ENCODE measurements at places on chromosomes 5 and 9. TPM values are rescaled to one million over a fixed set of nuclear protein-coding genes. Genes with fewer than 3 reads are reported as not detected.

The NEURL1B gene
- 0.16 TPM for total RNA-seq

The FGFR4 gene
- total RNA-seq, result 2.0 TPM

The SLC2A8 gene
- 1.3 TPM for total RNA-seq

The UBE2QL1 gene
- total RNA-seq, result not detected

The OR1Q1 gene
- not detected for total RNA-seq

The CNOT6 gene
- total RNA-seq, result 34.4 TPM

The ANKH gene
- total RNA-seq, result 76.4 TPM

DNA sequence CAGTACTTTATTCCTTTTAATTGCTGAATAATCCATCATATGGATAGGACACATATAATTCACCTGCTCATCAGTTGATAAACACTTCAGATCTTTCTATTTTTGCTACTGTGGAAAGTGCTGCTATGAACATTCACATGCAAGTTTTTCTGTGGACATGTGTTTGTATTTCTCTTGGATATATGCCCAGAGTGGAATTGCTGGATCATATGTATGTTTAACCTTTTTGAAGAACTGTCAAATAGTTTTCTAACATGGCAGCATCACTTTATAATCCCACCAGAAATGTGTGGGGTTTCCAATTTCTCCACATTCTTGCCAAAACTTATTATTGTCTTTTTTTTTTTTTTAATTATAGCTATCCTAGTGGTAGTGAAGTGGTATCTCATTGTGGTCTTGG is 15.1 kb downstream of the CARTPT start:
- no peak for DNase-seq
- peaks cover 17% of the 10 kb centered on the region for H3K27me3 ChIP-seq
- no peak overlapping the region for H3K27ac ChIP-seq
- H3K4me3 ChIP-seq, result no peak overlapping the region
- H3K4me1 ChIP-seq, result no peaks in the 10 kb centered on the region

DNA sequence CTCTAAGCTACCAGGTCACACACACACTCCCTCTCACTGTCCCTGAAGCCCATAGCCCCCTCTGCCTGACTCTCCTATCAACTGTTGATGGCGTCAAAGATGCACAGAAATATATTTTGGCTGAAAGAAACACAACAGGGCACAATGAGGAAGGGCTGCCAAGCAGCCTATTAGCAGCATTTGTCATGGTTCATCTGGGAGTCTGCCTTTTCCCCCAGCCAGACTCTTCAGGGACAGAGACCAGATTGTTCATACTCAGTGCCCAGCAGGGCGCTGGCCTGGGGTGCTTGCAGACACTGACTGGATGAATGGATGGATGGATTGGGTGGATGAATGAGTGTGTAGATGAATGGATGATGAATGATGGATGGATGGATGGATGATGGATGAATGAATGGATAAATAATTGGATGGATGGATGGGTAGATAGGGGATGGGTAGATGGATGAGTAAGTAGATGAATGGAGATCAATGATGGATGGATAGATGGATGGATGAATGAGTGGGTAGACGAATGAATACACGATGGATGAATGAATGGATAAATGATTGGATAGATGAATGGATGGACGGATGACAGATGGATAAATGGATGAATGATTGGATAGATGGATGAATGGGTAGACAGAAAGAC is 90.5 kb downstream of the ADAMTS2 start:
- H3K36me3 ChIP-seq, result no peaks in the 10 kb centered on the region
- H3K4me1 ChIP-seq, result no peaks in the 10 kb centered on the region
- DNase-seq, result no peak
- H3K4me3 ChIP-seq, result no peak overlapping the region
- peaks cover 4% of the 10 kb centered on the region for H3K27me3 ChIP-seq
- H3K27ac ChIP-seq, result no peak overlapping the region

DNA sequence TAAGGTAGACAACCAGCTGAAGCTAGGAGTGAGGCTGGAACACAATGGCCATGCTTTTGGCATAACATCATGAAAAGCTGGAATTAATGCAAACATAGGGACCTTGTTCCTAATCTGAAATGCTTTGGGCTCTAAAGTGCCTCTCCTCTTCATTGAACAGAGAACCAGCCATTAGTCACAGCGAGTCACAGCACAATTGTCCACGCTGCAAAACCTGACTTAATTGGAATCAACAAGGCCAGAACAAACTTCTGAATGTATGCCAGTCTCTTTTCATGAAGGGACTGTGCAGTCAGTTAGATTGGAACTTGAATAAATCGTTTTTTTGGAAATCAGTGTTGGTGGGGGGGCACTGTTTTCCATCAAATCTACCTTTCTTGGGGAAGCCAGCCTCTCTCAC is 96.5 kb downstream of the JAKMIP2 start:
- H3K4me3 ChIP-seq, result no peak overlapping the region
- H3K27me3 ChIP-seq, result no peaks in the 10 kb centered on the region
- H3K36me3 ChIP-seq, result no peaks in the 10 kb centered on the region

GRCh38 chr9:68749579-68750159 is 44.6 kb downstream of the PIP5K1B start:
- no peaks in the 10 kb centered on the region for H3K4me1 ChIP-seq
- no peak for DNase-seq
- no peaks in the 10 kb centered on the region for H3K36me3 ChIP-seq
- H3K27me3 ChIP-seq, result peaks cover 2% of the 10 kb centered on the region
- H3K4me3 ChIP-seq, result no peak overlapping the region

DNA sequence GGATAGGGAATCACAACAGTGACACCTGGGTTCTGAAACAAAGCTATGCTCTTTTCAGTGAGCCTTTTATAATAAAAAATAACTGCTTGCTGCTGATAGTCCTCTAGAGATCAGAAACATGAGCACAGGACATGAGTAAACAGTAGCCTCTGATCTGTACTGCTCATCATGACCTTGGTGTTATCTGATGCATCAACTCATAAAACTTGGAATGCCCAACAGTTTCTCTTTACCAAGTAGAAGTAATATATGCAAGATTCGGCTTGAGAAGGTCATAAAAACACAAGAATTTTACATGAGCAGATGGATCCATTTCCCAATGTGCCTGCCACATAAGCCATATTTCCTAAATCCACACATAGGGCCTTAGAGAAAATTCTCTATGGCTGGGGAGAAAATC is 318.3 kb upstream of the GRAMD2B start:
- H3K4me3 ChIP-seq, result no peak overlapping the region
- H3K36me3 ChIP-seq, result no peaks in the 10 kb centered on the region
- DNase-seq, result no peak
- no peak overlapping the region for H3K27ac ChIP-seq

GRCh38 chr5:174229514-174230370 is 184.2 kb downstream of the NSG2 start:
- H3K4me1 ChIP-seq, result no peaks in the 10 kb centered on the region
- H3K27ac ChIP-seq, result no peak overlapping the region
- no peaks in the 10 kb centered on the region for H3K36me3 ChIP-seq
- no peak for DNase-seq

GRCh38 chr5:50717651-50718050 is 51.2 kb downstream of the PARP8 start:
- peak overlapping the region; percentile 49 for H3K27ac ChIP-seq
- H3K4me1 ChIP-seq, result peaks cover 85% of the 10 kb centered on the region
- no peaks in the 10 kb centered on the region for H3K27me3 ChIP-seq
- H3K36me3 ChIP-seq, result peaks cover 4% of the 10 kb centered on the region

GRCh38 chr9:124000161-124000783 is 11.3 kb upstream of the LHX2 start:
- H3K4me3 ChIP-seq, result peak overlapping the region; percentile 3
- peaks cover 35% of the 10 kb centered on the region for H3K4me1 ChIP-seq
- H3K27ac ChIP-seq, result no peak overlapping the region
- H3K36me3 ChIP-seq, result no peaks in the 10 kb centered on the region
- H3K27me3 ChIP-seq, result peaks cover 80% of the 10 kb centered on the region
- peak; percentile 30 for DNase-seq

- H3K4me3 ChIP-seq, result peak overlapping the region; percentile 90
- no peaks in the 10 kb centered on the region for H3K27me3 ChIP-seq
- peaks cover 5% of the 10 kb centered on the region for H3K36me3 ChIP-seq
- peak overlapping the region; percentile 97 for H3K27ac ChIP-seq
These were observed 601 bp upstream of the FAF2 start for GRCh38 chr5:176447591-176447977.

- DNase-seq, result no peak
- H3K36me3 ChIP-seq, result no peaks in the 10 kb centered on the region
- no peak overlapping the region for H3K4me3 ChIP-seq
- H3K27me3 ChIP-seq, result no peaks in the 10 kb centered on the region
These were observed 40.9 kb upstream of the SLC25A51 start for GRCh38 chr9:37944671-37945481.

GRCh38 chr5:172364773-172365172 is 81.2 kb upstream of the UBTD2 start:
- peaks cover 2% of the 10 kb centered on the region for H3K27me3 ChIP-seq
- no peaks in the 10 kb centered on the region for H3K36me3 ChIP-seq
- peak overlapping the region; percentile 22 for H3K27ac ChIP-seq
- no peak overlapping the region for H3K4me3 ChIP-seq

- DNase-seq, result no peak
- no peak overlapping the region for H3K27ac ChIP-seq
- H3K36me3 ChIP-seq, result no peaks in the 10 kb centered on the region
- H3K4me3 ChIP-seq, result no peak overlapping the region
- H3K4me1 ChIP-seq, result peaks cover 27% of the 10 kb centered on the region
These were observed 187.9 kb downstream of the MAN2A1 start for GRCh38 chr5:109877670-109878045.

GRCh38 chr9:13160051-13160450 is 119.4 kb downstream of the MPDZ start:
- no peaks in the 10 kb centered on the region for H3K36me3 ChIP-seq
- no peak for DNase-seq
- no peaks in the 10 kb centered on the region for H3K4me1 ChIP-seq
- H3K27ac ChIP-seq, result no peak overlapping the region

GRCh38 chr5:146027751-146028150 is 77.6 kb downstream of the PLAC8L1 start:
- DNase-seq, result no peak
- H3K27ac ChIP-seq, result no peak overlapping the region
- H3K27me3 ChIP-seq, result peaks cover 2% of the 10 kb centered on the region
- H3K4me3 ChIP-seq, result no peak overlapping the region
- H3K4me1 ChIP-seq, result no peaks in the 10 kb centered on the region
